Prostate gland (tissue), 2 donors: ENCODE measurements at places on chromosomes 3 and 15. TPM values are rescaled to one million over a fixed set of nuclear protein-coding genes. Genes with fewer than 3 reads are reported as not detected.

The HEMK1 gene
- 8.5 TPM for total RNA-seq

The NBEAL2 gene
- 25.8 TPM for total RNA-seq

The AHSG gene
- not detected for total RNA-seq

GRCh38 chr3:157290766-157291165 lies 130.8 kb upstream of the CCNL1 start:
- no peak for DNase-seq

GRCh38 chr15:85479071-85479647 lies 98.8 kb downstream of the AKAP13 start:
- DNase-seq, result no peak

- DNase-seq, result no peak
Observed at GRCh38 chr15:68214838-68215254, 9.7 kb upstream of the CALML4 start.

The FGF12 gene
- total RNA-seq, result 2.4 TPM

- no peak for DNase-seq
Observed at GRCh38 chr3:15081960-15082664, 16.8 kb downstream of the RBSN start.

DNA sequence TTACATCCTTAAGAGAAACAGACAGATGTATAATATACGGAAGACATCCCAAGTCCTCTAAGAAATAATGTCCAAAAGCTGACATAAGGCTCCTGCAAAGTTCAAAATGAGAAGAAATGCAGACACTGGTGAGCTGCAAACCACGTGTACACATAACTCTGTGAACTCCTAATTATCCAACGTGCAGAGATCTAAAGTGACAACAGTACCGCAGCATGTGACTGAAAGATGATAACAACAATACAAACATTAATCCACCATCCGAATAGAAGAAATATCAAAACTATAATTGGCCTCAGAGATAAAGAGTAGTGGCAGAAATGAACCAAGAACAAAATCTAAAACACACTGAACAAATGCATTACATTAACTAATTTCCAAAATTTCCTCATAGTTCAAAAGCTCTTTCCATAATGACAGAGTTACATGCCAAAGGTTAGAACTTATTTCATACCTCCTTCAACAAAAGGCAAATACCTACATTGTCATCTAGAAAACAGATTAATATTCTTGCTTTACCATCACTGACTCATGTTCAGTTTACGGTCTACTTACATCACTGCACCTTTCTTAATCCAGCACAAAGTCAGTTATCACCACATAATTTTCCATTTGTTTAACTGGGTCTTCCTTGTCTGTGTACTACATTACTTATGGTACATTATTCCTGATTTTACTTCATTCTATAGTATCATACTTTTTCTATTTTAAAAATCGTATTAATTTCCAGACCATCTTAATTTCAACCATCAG lies 2.2 kb downstream of the PDCD10 start:
- DNase-seq, result no peak

DNA sequence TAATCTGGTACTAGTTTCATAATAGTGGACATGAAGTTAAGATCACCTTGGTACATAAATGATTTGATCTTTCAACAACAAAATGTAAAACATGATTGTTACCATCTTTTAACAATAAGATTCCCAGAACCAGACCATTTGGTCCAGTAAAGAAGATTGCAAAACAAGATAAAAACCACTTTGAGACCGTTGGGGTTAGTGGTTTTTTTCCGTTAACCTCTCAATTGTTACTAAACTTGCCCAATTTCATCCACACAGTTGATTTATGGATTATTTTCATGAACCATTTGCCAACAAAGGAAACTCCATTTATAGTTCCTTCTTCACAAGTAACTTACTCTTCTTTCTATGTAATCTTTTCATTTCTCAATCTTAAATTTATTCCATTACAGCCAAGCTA lies 53.8 kb downstream of the ATP8B4 start:
- no peak for DNase-seq

The MASP1 gene
- 27.3 TPM for total RNA-seq

The CAMK1 gene
- 74.4 TPM for total RNA-seq

The ALCAM gene
- total RNA-seq, result 32.2 TPM
